Hepatic stellate cell (primary cell): ENCODE measurements at places on chromosomes 12 and 14.

- no peak for DNase-seq
These were observed 248.3 kb downstream of the PHLDA1 start for GRCh38 chr12:75783093-75783877.

DNA sequence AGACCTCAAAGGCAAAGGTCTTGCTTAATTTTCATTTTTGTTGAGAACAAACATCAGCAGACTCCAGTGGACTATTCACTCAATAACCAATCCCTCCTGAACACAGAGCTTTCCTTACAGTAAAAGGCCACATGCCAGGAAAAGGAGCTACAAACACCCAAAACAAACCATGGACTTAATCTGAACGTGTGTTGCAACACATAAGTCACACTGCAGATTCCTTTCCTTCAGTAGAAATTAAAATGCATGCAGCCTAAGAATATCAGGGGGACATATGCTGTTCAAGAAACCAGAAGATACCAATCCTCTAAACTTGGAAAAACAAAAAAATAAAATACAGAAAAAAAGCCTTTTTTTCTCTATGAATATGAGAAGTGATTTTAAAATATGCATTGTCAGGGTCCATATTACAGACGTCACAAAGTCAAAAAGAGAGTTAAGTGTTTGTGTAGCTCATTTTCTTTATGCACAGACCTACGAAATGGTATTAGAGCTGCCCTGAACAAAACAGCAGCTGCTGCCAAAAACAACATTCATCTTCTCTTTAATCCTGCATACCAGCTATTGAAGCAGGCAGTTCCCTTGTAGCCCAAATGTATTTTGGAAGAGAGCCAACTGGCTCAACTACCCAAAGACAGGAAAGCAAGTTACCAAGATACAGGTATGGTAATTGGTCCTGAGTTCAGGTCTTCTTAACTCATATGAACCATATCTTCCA is 26.2 kb downstream of the KITLG start:
- DNase-seq = no peak

GRCh38 chr12:5096241-5096924 is 52.7 kb downstream of the KCNA5 start:
- DNase-seq = peak; percentile 91

GRCh38 chr12:62642486-62642885 is 175.9 kb downstream of the MON2 start:
- no peak for DNase-seq

DNA sequence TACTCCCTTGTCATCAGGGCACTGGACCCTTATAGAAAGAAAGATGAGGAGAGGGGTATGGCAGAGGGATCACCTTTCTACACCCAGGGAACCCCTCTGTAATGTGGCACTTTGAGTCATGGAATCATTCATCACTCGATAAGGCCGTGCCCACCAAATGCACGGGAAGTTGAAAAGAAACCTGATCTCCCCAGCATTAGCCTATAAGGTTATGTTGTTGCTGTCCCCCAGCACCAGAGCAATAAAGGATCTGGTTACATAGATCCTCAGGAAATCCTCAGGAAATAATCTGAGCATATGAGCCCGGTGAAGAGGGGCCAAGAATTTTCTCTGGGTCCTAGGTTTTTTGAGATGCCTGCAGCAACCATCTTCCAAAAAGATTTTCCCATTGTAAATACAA is 148.8 kb upstream of the CRY1 start:
- DNase-seq = no peak

DNA sequence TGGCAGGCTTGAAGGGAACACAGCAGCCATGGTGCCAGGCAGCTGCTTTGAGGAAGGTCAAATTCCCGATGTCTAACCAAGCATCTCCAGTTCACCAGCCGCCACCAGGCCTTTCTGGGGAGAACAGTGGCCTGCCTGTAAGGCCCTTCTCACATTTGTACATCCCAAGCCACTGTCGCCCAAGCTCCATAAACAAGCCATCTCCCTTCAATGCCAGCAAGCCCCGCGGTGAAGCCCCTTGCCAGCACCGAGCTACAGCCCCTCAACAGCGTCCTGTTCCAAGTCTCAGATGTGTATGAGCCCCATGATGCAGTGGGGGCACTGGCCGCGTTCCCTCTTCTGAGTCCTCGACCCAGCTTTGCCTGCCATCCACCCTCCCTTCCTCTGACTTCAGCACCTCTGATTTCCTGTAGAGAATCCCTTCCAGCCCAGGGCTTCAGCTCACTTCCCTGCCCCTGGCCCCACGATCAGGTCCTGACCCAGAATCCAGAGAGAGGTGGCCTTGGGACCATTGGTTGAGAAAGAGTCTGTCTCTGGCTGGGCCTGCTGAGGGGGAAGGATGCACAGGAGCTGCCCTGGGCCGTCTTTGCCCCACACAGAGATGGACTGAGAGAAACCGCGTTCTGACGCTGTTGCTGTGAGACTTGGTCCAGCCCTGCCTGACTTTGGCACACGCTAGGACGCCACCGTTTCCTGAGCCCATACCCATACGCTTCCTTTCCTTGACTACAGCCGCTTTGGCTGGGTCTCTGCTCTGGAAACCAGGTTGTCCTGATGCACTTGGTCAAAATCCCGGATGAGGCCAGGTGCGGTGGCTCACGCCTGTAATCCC is 1.9 kb upstream of the MMP17 start:
- DNase-seq = no peak

- no peak for DNase-seq
These were observed 22.3 kb downstream of the MSRB3 start for GRCh38 chr12:65300679-65301349.

- DNase-seq = no peak
These were observed 40.7 kb downstream of the TNFAIP2 start for GRCh38 chr14:103164006-103164405.

DNA sequence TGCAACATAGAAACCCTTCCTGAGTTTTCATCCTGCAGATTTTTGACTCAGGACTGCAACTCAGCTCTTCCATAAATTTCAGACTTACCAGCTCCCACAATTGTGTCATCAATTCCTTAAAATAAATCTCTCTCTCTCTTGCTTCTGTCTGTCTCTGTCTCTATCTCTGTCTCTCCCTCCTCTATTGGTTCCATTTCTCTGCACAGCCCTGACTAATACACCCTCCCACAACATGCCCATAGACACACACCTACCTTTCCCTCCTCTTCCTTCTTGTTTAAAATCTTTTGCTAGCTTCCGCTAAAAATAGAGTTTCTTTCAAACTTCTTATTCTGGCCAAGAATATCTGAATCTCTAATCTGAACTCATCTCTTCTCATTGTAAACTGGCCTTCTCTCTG is 22.9 kb upstream of the PTHLH start:
- DNase-seq = no peak

DNA sequence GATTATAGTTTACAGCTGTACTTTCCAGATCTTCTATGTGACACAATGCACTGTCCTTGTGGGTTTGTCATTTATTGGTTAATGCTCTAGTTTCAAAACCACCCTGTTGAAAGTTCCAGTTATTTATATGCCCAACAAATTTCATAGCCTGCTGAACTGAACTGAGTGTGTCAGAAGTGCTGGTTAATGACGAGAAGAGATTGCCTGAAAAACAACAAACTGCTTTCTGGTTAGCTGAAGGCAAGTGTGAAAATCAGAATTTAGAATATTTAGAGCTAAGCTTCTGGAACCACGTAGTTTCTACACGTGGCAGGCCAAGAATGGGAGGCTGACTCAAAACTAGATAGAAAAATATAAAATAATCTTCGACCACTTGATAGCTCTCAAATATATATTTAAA is 19.1 kb upstream of the RIN3 start:
- no peak for DNase-seq

- no peak for DNase-seq
These were observed 361.5 kb downstream of the EGLN3 start for GRCh38 chr14:33589334-33589733.
